ENCODE measurements at places on chromosomes 4 and X.

DNA sequence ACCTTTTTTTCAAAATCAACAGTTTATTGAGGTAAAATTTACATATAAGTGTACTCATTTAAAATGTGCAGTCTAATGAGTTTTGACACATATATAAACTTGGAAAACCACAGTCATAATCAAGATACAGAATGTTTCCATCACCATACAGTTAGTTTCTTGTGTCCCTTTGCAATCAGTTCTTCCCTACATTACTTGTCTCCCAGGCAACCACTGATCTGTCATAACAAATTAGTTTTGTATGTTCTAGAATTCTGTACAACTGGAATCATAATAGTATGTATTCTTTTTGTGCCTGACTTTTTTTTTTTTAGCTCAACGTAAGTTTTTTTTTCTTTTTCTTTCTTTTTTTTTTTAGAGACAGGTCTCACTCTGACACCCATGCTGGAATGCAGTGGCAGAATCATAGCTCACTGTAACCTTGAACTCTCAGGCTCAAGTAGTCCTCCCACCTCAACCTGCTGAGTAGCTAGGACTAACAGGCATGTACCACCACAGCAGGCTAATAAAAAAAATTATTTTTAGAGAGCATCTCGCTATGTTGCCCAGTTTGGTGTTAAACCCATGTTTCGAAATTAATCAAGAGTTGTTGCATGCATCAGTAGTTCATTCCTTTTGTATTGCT is 26.9 kb downstream of the ARFIP1 start:
- DNase-seq, result no peak

DNA sequence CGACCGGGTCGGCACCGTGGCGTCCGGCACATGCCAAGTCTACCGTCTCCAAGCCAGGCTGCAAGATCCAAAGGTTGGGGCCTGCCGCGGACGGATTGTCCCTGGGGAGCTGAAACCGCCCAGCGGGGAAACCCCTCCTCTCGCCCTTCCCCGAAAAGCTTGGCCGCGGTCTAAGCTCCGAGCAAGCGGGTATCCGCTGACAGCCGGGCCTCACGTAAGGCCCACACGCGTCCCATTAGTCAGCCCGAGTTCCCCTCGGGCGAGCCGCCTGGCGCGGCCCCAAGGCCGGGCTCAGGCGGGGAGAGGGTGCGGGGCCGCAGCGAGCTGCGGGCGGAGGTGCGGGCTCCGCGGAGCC is 6.8 kb upstream of the BCOR start:
- DNase-seq, result no peak

DNA sequence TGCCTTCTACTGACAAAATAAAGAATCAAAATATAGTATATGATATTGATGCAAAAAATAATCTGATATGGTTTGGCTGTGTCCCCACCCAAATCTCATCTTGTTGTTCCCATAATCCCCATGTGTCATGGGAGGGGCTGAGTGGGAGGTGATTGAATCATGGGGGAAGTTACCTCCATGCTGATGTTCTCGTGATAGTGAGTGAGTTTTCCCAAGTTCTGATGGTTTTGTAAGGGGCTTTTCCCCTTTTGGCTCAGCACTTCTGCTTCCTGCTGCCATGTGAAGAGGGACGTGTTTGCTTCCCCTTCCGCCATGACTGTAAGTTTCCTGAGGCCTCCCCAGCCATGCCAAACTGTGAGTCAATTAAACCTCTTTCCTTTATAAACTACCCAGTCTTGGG is 70.2 kb downstream of the TMEM165 start:
- DNase-seq, result no peak

DNA sequence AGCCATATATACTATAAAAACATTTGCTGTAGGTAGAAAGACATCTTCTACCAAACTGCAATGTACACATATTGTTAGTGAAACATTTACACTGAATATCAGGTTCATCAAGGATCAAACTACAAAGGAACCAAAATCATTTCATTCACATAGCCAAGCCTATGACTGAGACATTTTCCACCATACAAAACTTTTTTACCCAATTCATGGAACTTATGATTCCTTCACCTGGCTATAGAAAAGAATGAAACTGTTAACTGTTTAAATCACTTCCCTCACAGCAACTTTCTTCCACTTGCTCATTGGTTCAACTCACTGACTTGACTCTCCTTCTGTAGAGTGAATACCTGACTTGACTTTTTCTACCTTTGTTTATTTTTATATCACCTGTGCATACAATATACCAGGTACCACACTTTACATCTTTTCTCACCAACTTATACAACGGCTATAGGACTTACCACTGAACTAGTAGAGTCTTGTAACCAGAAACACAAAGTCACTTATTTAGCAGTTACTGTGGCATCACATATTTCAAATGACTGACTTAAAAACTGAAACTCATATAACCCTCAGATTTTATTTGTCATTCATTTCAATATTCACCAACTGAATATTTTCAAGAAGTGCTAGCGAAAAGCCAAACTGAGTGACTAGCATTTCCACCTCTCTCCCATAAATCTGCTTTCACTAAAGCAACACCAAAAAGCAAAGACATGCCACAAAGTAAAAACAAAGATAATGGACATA is 30.9 kb downstream of the CAMK2D start:
- no peak for DNase-seq

GRCh38 chrX:77009691-77010090 is 437.5 kb upstream of the FGF16 start:
- no peak for DNase-seq

DNA sequence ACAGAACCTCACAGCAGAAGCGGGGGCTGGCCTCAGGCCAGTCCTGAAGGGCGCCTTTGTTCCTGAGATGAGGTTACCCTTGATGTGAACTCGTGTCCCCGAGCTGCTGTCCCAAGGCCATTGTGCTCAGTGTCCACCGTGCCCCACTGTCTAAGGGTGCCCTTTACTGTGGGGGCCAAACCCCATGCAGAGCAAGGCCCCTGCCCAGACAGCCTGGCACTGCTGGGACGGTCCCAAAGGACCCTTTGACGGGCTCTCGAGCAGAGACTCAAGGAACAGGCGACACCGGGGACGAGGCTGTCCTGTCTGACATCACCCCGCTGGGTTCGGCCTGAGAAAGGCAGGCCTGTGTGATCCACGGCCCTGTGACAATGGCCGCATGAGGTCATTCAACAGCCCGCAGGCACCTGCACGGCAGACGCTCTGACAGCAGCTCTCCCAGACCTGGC is 100.6 kb downstream of the ABLIM2 start:
- no peak for DNase-seq

GRCh38 chr4:102789317-102789717 is 28.5 kb upstream of the MANBA start:
- no peak for DNase-seq

DNA sequence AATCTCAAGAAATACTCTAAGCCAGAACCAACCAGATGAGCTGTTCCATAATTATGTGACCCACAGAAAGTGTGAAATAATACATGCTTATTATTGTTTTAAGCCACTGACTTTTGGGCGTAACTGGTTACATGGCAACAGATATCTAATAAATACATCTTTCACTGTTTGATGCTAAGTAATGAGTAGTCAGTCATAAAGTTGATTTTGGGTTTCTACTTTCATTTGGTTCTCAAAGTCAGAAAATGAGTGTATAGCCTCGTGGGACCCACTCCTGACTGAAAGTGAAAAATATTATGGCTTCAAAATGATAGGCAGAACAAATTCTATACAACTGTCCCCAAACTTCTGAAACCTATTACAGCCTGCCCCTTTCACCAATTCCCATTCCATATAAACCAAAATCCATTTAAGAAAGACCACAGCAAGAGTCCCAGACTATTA is 88.0 kb upstream of the CBR4 start:
- no peak for DNase-seq

GRCh38 chr4:38008571-38009021 is 48.4 kb downstream of the PTTG2 start:
- no peak for DNase-seq

DNA sequence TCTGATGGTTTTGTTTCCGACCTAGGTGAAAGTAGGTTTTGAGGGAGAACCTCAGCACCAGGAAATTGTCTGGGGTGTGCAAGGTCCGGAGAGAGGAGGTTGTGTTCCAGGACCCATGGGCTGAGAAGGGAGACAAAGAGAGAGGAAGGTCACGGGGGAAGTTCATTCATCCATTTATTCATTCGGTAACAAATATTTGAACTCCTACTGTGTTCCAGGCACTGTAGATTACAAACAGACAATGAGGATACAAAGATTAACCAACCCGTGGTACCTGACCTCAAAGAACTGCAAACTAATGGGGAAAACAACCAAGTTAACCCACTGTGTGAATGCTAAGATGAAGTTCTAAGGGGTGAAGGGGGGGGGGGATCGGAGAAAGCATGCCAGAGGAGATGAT is 1.8 kb upstream of the GPC3 start:
- no peak for DNase-seq

- no peak for DNase-seq
Measured at GRCh38 chr4:24753519-24753918, 41.9 kb upstream of the SOD3 start.

GRCh38 chr4:166435449-166435848 is 562.4 kb downstream of the TLL1 start:
- no peak for DNase-seq

GRCh38 chrX:103780336-103781061 is 3.9 kb downstream of the PLP1 start:
- no peak for DNase-seq

DNA sequence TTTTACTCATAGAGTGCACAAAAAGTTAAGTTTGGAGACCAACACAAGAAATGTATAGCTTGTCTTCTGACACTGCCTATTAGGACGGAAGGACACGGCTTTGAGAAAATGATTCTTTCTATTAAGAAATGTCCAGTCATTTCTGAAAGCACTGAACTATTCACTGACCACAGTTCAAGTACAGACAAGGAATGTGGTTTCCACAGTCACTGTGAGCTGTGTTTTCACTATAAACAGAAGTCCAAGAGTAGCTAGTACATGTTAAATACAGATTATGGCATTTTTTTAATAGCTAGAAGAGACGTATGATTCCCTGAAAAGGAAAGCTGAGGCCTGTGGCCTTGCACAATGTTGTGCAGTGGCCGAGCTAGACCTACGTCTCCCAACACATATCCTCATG is 115.1 kb upstream of the GPM6A start:
- DNase-seq, result no peak

DNA sequence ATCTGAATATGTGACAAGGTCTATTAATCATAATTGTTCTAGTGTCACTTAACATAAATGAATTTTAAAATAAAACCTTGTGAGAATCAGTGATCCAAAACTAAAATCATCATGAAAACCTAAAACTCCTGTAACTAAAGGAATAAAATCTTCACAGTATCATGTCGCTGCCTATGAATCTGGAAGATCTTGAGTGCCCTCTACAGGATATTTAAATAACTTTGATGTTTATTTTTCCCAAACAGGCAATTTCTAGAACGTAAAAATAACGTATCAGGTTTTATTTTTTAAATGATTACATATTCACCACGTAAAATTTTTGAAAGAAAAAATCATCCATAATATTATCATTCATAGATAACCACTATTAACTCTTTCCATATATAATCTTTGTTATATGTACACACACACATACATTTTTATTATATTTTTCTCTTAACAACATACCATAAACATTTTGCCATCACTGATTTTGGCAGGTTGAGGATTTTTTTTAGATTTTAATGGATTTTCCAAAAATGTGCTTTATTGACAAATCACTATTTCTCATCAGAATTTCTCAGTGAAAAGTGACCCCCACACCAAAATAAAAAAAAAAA is 79.6 kb downstream of the COMMD8 start:
- no peak for DNase-seq

DNA sequence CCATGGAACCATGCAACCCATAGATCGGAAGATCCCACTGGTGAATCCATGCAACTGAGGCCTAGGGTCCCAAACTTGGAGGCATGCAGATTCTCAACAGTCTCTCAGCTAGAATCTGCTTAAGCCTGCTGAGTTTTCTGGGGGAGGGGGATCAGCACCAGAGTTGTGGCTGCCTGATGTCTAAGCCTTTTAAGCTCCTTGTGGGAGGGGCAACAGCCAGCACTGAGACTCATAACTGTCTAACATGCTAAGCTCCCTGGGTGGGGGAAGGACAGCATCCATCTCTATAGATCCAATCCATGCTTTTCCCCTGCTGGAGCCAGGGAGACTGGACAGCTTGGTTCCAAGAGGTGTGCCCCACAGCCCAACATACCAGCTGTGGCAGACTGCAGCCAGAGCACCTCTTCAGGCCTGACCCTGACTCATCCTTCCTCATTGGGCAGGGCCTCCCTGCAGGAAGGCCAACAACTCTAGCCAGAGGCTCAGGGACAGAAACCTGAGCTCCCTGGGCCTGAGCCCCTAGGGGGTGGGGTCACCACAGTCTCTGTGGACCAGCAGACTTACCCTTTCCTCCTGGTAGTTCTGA is 300.1 kb upstream of the SLC7A11 start:
- no peak for DNase-seq

GRCh38 chr4:4873203-4873602 is 13.7 kb downstream of the MSX1 start:
- no peak for DNase-seq

GRCh38 chr4:140423106-140423505 is 4.3 kb downstream of the CLGN start:
- DNase-seq, result no peak

- DNase-seq, result no peak
Measured at GRCh38 chrX:106247162-106247561, 79.1 kb downstream of the PWWP3B start.

DNA sequence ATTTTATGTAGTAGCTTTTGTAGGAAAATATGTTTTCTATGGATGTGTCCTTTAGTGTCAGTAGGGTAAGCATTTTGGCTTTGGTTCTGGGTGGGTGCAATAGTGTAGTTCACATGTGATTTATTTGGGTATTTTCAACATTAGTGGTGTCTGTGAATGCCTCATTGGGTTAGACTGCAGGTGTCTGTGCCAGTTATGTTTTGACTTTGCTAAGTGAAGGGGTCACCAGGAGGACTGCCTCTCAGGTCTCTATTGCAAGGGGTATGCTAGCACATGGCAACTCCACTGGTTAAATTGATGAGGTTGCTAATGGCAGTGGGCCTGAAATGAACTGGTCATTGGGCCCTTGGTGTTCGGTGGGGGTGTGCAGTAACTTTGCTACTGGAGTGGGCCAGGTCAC is 467.1 kb downstream of the NAF1 start:
- DNase-seq, result no peak

GRCh38 chr4:24160358-24160757 is 270.5 kb upstream of the PPARGC1A start:
- DNase-seq, result no peak

DNA sequence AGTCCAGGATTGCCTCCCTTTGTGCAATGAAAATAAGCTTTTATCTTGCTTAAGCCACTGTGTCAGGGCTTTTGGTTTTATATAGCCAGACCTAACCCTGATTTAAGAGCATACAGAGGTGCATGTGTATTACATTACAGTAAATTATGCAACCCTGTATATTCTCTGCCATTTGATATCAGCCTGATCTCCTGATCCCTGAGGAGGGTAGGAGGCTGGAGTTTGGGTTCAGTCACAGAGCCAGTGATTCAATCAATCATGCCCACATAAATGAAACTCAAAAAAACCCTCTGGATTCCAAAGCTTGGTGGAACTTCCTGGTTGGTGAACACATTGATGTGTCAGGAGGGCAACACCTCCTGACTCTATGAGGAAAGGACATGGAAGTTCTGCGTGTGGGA is 7.3 kb upstream of the KLHL8 start:
- DNase-seq, result no peak
